ENCODE measurements at places on chromosomes 5 and 9. TPM values are rescaled to one million over a fixed set of nuclear protein-coding genes. Genes with fewer than 3 reads are reported as not detected.
A peak's percentile ranks its signal among the peaks of the same experiment; 100 is the strongest.

GRCh38 chr9:12884736-12885395 lies 110.0 kb downstream of the LURAP1L start:
- no peak for DNase-seq

DNA sequence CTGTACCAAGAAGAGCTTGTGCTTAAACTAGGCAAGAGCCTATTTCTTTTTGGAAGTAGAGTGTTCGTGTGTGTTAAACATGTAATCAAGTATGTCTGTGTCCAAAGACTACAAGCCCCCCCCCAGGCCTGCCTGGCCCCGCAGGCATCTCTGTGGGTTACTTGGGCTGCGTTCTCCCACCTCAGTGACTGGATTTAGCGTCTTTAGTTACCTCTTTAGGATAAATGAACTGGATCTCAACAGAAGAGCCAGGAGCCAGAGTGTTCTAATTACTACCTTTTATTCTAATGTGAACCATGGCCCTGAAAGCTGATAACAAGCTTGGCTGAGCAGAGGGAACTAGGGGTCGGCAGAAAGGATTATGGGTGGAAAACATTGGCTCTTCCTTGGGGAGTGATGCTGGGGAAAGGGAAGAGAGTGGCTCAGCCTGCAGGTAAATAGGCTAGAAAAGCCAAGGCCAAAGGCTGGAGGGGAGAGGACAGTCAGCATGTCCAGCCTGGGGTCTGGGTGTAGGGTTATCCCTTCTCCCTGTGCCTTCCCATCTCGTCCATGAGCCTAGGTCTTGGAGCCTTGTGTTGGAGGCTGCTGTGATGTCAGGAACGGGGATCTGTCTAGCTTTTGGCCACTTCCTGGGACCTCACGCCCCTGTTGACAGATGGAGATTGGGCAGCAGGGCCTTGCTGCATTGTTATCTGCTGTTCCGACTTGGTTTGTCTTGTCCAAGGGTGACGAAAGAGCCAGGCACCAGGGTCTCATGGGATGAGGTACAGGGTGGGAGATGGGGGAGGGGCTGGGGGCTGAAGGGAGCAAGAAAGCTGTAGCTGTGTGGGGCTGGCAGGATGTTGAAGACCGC lies 11.1 kb downstream of the CD74 start:
- no peak for DNase-seq

- DNase-seq, result no peak
Measured at GRCh38 chr5:101534491-101535110, 631.5 kb upstream of the ST8SIA4 start.

DNA sequence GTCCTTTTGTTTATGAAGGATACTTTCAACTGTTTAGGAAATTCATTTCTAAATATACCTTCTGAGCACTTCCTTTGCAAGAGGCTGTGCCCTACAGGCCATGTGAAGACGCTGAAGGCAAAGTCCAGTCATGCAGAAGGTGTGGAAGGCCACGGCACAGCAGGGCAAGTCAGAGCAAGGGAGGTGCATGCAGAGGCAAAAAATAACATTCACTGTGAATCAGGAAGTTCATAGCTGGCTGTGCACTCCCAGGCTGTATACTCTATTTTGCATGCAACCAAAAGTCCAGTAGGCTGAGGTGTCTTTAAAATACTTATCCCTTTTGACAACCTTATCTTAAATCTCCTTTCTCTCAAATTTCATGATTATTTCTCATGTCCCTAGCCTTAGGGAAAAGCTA lies 50.3 kb downstream of the GNAQ start:
- no peak for DNase-seq

DNA sequence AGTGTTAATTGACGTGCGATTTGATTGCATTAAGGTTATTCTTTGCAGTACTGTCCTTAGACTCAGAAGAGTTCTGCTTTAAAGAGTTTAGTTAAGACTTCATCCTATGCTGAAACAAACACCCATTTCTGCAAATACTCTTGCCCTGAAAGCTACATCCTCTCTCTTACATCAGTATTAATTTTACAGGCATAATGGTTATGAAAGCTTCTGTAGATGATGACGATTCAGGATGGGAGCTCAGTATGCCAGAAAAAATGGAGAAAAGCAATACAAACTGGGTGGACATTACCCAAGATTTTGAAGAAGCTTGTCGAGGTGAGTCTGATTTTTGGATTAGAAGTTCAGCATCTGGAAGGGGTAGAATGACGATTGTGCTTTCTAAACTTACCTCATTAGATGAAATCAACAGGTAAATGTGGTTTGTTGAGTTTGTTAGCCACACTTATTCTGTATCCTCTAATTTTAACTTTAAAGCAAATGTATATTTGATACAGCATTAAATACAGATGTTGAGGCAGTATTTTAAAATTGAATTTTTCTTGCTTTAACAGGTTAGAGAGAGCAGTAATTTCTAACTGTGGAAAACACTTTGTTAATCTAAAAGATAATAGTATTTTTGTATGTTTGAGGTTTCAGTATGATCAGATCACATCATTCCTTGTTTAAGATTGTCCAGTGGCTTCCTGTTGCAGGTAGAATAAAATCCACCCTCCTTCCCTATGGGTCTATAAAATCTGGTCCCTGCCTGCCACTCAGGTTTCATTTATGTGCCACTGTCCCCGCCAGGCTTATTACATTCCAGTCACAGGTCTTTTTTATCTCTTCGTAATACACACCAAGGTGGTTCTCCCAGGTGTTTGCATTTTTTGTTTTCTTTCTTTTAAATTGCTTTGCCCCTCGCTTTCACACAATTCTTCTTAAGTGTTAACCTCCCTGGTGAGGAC lies 1.3 kb downstream of the NAA35 start:
- DNase-seq, result no peak

DNA sequence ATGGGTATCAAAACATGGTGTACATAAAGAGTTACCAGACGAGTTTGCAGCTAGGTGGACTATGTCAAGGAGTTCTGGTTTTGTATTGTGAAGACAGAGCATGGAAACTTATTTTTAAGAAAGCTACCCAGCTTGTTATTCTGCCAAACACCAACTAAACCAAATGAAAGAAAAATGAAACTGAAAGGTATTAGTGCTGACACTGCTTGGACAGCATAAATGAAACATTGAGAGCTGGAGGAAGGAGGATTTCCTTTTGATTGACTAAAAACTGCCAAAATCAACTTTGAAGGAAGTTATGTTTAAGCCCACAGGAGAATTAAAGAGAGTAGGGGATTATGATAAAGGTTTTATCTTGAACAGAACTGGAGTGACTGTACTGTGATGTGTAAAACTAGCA lies 766.2 kb downstream of the PTPRD start:
- DNase-seq, result no peak

- no peak for DNase-seq
Measured at GRCh38 chr9:113247640-113248039, 26.3 kb downstream of the SLC31A1 start.

- DNase-seq, result no peak
Measured at GRCh38 chr5:169652057-169652456, 15.0 kb downstream of the DOCK2 start.

DNA sequence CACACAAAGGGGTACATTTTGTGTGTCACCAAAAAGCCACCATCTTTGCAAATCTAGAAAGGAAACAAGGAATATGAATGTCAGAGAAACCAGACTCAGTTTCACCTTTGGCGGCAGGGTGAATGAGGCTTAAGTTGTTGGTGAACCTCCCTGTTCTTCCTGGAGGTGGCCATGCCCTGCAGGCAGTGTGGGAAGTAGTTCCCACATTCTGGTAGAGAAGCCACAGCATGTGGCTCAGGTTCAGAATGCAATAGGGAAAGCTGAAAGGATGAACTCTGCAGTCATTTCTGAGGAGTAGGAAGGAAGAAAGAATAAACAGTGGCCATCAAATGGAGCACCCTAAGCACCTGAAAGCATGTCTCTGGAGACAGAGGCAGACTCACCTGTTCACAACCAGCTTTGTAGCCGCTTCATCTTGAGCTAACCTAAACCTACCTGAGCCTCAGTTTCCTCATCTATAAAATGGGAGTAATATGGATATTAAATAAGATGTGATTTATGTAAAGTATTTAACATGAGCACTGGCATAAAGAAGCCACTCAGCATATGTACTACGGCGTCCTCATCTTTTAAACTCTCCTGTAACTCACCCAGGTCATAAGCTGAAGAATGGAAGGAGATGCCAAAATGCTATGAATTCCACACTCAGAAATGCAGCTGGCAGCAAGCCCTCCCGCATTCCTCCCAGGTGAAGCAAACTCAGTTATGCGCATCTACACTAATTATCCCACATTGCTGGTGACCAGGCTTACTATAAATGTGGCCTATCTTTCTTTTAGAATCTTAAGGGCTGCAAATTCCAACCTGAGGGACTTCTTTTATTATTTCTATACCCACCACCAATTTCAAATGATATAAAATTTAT lies 86.0 kb downstream of the ZNF608 start:
- DNase-seq, result no peak

GRCh38 chr5:141870871-141871270 lies 7.3 kb downstream of the PCDH1 start:
- DNase-seq, result peak; percentile 63

- DNase-seq, result no peak
Measured at GRCh38 chr5:73186976-73187375, 14.0 kb downstream of the TMEM174 start.

DNA sequence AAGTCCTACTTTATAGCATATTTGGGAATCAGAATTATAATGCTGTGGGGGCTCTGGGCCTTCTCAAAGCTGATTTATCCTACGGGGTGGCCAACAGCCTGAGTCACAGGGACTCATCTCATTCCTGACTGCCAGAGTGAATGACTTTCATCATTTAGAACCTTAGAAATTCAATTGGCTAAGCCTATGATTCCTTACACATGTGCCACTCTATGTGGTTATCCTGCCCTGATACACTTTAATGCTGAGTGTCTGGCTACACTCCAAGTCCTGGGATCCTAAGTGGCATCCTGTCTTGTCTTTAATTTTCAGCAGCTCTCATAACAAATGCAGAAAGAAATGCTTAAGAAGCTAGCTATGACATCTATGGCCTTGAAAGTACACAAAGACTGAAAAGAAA lies 75.2 kb upstream of the FREM1 start:
- DNase-seq, result no peak

- no peak for DNase-seq
Measured at GRCh38 chr5:27015758-27016157, 22.6 kb downstream of the CDH9 start.

DNA sequence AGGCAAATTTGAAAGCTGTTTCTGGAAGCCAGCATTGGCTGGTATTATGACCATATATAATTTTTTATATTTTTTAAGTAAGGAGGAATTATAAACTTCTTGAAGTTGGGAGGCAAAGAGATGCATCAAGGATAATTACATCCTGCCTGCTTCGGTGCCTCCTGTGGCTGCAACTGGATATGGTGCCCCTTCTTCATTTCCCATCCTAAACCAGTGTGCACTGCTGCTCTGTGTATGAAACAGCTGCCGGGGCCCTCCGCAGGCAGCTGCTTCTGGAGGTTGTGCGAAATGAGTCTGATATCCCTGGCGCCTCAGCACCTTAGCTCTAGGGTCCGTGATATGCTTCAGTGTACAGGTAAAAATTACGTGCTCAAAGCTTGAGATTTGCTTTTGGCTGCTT lies 304.2 kb downstream of the ENC1 start:
- DNase-seq, result no peak

- DNase-seq, result no peak
Measured at GRCh38 chr5:36590513-36591286, 15.7 kb upstream of the SLC1A3 start.

- no peak for DNase-seq
Measured at GRCh38 chr5:52853650-52854049, 65.9 kb downstream of the ITGA1 start.

GRCh38 chr5:115940080-115940810 lies 22.0 kb upstream of the LVRN start:
- DNase-seq, result no peak

DNA sequence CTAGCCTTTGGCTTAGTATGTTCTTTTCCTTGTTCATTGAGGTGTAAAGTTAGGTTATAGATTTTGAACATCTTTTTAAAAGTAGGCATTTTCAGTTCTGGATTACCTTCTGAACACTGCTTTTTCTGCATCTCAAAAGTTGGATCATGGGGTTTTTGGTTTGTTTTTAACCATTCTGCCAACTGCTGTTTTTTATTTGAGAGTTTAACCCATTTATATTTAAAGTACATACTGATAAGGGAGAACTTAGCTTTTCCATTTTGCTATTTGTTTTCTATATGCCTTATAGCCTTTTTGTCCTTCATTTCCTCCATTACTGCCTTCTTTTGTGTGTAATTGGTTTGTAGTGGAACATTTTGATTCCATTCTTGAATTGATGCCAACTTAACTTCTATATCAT lies 30.5 kb upstream of the ZNF169 start:
- DNase-seq, result no peak

DNA sequence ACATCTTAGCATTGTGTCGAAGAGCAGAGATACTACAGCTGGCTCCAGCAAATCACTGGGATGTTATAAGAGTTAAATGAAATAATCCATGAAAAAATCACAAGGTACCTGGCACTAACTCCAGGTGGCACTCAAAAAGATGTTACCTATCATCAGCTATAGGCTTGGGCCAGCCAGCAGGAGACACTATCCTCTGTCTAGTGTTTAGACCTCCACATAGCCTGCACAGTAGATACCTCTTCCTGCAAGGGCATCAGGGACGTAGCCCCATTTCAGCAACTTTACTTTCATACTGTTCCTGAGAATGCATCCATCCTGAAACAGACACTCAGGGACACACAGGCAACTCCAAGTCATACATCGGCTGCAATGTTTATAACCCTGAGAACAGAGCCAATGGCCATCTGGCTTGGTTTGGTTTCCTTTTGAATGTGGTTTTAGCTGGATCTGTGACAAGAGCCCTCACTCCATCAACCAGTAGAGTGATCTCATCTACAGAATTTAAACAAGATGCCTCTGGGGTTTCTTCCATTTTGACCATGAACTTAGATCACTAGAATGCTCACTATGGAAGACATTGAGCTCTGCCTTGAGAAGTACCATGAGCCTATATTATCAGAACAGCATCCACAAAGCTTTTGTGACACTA lies 69.9 kb downstream of the TLE1 start:
- no peak for DNase-seq

TAF11L5 gene
- not detected for total RNA-seq

NTMT1 gene
- 25.6 TPM for total RNA-seq

GLDC gene
- total RNA-seq, result 0.52 TPM

ZNF354C gene
- total RNA-seq, result 6.7 TPM

C9orf40 gene
- total RNA-seq, result 5.1 TPM

TXNDC8 gene
- not detected for total RNA-seq

C5orf58 gene
- total RNA-seq, result not detected
